ENCODE measurements at places on chromosomes 7 and 10. TPM values are rescaled to one million over a fixed set of nuclear protein-coding genes. Genes with fewer than 3 reads are reported as not detected.

The NUPR2 gene
- total RNA-seq = 0.88 TPM

DNA sequence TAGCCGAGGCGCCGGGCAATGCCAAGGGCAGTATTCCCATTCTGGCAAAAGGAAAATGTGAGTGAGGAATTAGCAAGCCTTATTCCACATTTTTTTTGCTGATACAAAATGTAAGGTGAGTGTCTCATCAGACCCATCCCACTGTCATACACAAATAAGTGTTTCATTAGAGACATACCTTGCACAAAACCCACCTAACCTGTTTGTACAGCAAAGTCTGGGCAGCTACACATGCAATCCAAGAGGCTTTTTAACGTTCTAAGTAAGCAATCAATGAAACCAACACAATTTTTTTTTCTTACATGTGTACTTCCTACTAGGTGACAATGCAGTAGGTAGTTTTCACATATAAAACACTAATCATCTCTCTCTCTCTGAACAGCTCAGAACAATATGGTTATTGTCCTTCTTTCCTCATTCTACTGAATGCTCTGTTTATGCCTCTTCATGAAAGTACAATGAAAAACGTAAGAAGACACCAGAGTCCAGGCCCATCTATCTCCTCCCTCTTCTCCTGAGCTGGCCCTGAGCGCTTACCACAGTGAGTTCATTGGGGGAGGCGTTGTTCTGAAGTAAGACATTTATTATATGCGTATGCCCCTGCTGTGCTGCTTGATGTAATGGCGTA is 217.2 kb downstream of the ANK3 start:
- DNase-seq = no peak

DNA sequence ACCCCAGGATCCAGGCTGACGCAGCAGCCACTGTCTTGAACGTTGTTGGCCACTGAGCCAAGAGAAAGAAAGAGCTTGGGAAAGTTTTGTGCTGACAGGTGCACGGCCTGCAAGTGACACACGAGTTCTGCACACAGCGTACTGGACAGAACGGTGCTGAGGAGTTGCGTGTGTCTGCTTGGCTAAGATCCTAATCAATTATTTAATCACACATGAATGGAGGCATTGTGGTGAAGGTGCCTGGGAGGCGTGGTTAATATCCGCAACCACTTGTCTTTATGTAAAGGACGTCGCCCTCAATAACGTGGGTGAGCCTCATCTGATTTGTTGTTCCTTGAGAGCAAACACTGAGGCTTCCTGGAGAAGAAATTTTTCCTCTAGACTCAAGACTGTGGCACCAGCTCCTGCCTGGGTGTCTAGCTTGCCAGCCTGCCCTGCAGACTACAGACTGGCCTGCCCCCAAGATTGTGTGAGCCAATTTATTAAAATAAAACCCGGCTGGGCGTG is 16.6 kb upstream of the GNA12 start:
- peak; percentile 47 for DNase-seq

DNA sequence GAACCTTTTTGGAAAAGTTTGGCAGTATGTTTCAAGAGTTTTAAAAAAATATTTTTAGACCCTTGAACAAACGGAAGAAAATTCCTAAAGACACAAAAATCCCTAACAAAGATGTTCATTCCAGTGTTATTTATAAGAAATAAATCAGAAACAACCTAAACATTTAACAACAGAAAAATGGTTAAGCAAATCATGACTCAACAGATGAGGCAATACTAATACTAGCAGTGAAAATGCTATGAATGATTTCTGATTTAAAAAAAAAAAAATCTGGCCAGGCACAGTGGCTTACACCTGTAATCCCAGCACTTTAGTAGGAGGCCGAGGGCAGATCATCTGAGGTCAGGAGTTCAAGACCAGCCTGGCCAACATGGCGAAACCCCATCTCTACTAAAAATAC is 61.0 kb downstream of the ARHGAP12 start:
- DNase-seq = no peak

- no peak for DNase-seq
Measured at GRCh38 chr7:158020706-158021095, 566.9 kb downstream of the PTPRN2 start.

The PGAM2 gene
- total RNA-seq = 0.85 TPM
